ENCODE measurements at places on chromosomes 2 and 18.

- no peak for DNase-seq
Observed at GRCh38 chr2:15691586-15692310, 100.1 kb downstream of the DDX1 start.

DNA sequence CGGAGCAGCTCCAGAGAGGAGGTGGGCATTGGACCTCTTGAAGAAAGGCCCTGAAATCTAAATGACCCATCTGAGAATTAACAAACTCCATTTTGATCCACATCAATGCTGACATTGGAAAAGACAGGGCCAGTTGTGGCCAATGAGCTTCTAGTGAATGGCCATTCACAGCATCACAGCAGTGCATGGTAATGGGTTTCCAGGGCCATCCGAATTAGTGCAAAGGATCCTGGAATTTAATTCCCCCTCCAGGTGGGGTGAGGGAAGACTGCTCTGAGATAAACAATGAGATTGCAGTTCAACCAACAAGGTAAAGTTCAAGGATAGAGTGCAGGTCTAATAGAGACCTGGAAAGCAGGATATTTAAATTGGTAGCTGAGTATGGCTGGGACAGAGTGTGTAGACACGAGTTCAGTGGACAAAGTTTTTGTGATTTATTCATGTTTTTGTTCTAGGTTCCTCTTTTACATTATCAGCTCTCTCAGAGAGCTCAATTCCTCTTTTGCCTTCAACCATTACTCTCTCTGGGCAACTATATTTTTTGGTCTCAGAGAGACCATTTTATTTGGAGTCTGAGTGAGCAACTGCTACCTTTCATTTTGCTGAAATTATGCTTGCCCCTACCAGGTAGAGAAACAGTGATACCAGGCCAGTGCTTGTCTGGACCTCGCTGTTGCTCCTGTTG, 5.0 kb downstream of the TACR1 start:
- DNase-seq, result no peak

- DNase-seq, result no peak
Observed at GRCh38 chr2:37080689-37081088, 3.5 kb downstream of the HEATR5B start.

- DNase-seq, result peak; percentile 39
Observed at GRCh38 chr2:231563378-231563961, 29.2 kb upstream of the TEX44 start.

- no peak for DNase-seq
Observed at GRCh38 chr2:69097148-69097610, 84.2 kb downstream of the ANTXR1 start.

GRCh38 chr18:9008709-9009635, 93.5 kb upstream of the NDUFV2 start:
- no peak for DNase-seq

- no peak for DNase-seq
Observed at GRCh38 chr2:9905413-9905812, 46.1 kb upstream of the GRHL1 start.

- DNase-seq, result no peak
Observed at GRCh38 chr2:123518367-123518766, 506.7 kb upstream of the CNTNAP5 start.

- no peak for DNase-seq
Observed at GRCh38 chr18:41343808-41344207, 611.2 kb upstream of the PIK3C3 start.
